Nephron progenitor cell (in vitro differentiated cells): ENCODE measurements at places on chromosomes 7 and 10.
A peak's percentile ranks its signal among the peaks of the same experiment; 100 is the strongest.

DNA sequence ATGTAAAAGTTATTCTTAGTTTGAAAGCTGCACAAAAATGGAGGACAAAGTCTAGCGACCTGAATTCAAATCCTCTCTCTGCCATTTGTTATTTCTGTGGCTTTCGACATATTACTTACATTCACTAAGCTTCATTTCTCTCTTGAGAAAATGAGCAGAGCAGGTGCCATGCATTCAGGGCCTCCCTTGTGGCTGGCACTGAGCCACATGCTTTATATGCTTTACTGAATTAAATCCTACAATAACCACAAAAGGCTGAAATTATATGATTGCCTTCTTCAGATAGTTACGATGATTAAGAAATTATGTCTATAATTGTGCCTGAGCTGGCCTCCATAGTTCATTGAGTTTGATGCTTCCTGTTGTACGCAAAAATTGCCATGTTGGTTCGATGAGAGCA lies 98.7 kb downstream of the NPSR1 start:
- no peak overlapping the region for H3K27ac ChIP-seq
- H3K27me3 ChIP-seq: no peaks in the 10 kb centered on the region
- no peaks in the 10 kb centered on the region for H3K36me3 ChIP-seq
- no peak overlapping the region for H3K4me3 ChIP-seq
- H3K4me1 ChIP-seq: peaks cover 6% of the 10 kb centered on the region
- no peak for DNase-seq

DNA sequence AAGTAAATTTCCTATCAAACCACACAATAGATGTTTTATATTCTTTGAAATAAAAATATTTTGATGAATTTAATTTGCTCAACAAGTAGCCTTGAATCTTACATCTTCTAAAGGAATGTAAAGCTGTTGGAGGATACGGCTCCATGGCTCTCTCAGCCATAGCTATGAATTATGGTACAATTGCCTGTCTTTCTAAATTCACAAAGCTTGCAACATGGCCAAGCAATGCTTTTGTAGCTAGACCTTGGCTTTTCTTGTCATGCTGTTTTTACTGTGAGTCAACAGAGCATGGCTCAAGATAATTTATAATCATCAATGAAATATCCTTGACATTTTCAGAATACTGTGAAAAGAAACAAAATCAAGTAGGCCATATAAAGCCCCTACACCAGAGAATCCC lies 286.7 kb downstream of the CACNA2D1 start:
- H3K36me3 ChIP-seq: peaks cover 40% of the 10 kb centered on the region
- H3K4me3 ChIP-seq: peak overlapping the region; percentile 49
- H3K4me1 ChIP-seq: peaks cover 82% of the 10 kb centered on the region
- H3K27me3 ChIP-seq: peaks cover 1% of the 10 kb centered on the region
- peak; percentile 9 for DNase-seq
- peak overlapping the region; percentile 96 for H3K27ac ChIP-seq

GRCh38 chr10:102419269-102420180 lies 940 bp upstream of the PSD start:
- H3K4me3 ChIP-seq: peak overlapping the region; percentile 98
- DNase-seq: peak; percentile 91
- no peaks in the 10 kb centered on the region for H3K36me3 ChIP-seq

- H3K36me3 ChIP-seq: peaks cover 20% of the 10 kb centered on the region
- peak; percentile 68 for DNase-seq
- peak overlapping the region; percentile 99 for H3K4me3 ChIP-seq
- peaks cover 8% of the 10 kb centered on the region for H3K27me3 ChIP-seq
- H3K4me1 ChIP-seq: peaks cover 72% of the 10 kb centered on the region
- H3K27ac ChIP-seq: peak overlapping the region; percentile 75
Measured at GRCh38 chr10:21516242-21517131, 9.0 kb downstream of the SKIDA1 start.

DNA sequence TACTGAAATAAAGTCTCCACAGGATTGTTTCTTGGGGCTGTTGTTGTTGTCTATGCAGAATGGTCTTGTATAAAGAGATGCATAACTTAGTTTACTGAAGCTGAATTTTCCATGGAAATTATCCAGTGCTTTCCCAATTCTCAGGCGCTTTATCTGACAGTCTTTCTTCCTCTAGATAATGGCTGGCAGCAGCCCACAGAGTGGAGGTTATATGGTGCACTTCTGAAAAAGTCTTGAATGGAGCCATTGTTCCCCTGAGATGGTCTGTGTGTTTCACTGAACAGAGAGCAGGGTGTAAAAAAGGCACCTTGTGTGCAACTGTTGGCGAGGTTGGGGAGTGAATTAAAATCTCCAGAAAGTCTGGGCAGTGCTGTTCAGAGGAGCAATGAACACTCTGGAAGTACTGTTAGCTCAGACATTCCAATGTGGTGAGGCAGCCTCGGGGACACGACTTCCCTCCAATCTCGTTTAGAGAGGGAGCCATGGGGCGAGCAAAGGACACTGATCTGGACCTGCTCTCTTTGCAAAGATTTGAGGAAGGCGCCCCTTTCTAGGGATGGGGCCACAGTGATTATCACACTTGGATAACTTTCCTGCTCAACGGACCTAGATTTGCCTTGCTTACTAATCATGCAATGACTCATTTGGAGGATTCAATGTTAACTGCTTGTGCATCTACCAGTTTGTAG lies 2.0 kb upstream of the PLCE1 start:
- H3K27me3 ChIP-seq: peaks cover 56% of the 10 kb centered on the region
- peak; percentile 15 for DNase-seq
- H3K4me1 ChIP-seq: peaks cover 32% of the 10 kb centered on the region
- H3K4me3 ChIP-seq: peak overlapping the region; percentile 20

- peaks cover 7% of the 10 kb centered on the region for H3K4me1 ChIP-seq
- no peak overlapping the region for H3K27ac ChIP-seq
- H3K36me3 ChIP-seq: no peaks in the 10 kb centered on the region
Measured at GRCh38 chr10:106559442-106559841, 605.1 kb downstream of the SORCS1 start.

GRCh38 chr10:98486421-98486820 lies 39.7 kb upstream of the HPS1 start:
- no peak overlapping the region for H3K4me3 ChIP-seq
- no peak overlapping the region for H3K27ac ChIP-seq
- peaks cover 24% of the 10 kb centered on the region for H3K4me1 ChIP-seq
- peaks cover 5% of the 10 kb centered on the region for H3K36me3 ChIP-seq
- H3K27me3 ChIP-seq: no peaks in the 10 kb centered on the region

- no peak overlapping the region for H3K27ac ChIP-seq
- H3K27me3 ChIP-seq: no peaks in the 10 kb centered on the region
- H3K4me1 ChIP-seq: peaks cover 36% of the 10 kb centered on the region
- no peak for DNase-seq
Measured at GRCh38 chr10:88236121-88236743, 346.9 kb downstream of the RNLS start.

DNA sequence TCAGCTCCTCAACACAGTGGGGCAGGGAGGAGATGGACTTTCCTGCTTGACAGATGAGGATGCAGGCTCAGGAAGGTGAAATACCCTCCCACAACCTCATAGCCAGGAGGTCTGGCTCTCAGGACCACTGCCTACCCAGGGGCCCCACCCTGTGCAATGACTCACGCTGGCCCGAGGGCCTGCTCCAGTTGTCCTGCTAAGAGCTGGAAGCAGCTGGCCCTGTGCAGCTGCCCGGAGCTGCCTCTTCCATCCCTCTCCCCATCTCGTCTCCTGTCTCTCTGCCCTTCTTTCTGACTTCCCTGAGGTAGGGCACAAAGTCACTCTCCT lies 123.9 kb downstream of the ZMIZ1 start:
- no peak overlapping the region for H3K27ac ChIP-seq
- H3K27me3 ChIP-seq: no peaks in the 10 kb centered on the region
- H3K4me3 ChIP-seq: no peak overlapping the region
- peaks cover 73% of the 10 kb centered on the region for H3K4me1 ChIP-seq
- no peak for DNase-seq

- H3K27me3 ChIP-seq: no peaks in the 10 kb centered on the region
- H3K27ac ChIP-seq: no peak overlapping the region
- H3K4me1 ChIP-seq: peaks cover 4% of the 10 kb centered on the region
- no peak overlapping the region for H3K4me3 ChIP-seq
- no peak for DNase-seq
- peaks cover 13% of the 10 kb centered on the region for H3K36me3 ChIP-seq
Measured at GRCh38 chr7:27782849-27783248, 42.9 kb downstream of the TAX1BP1 start.

GRCh38 chr10:22704942-22705341 lies 9.4 kb downstream of the PIP4K2A start:
- H3K36me3 ChIP-seq: peaks cover 17% of the 10 kb centered on the region
- no peak overlapping the region for H3K4me3 ChIP-seq
- H3K27me3 ChIP-seq: peaks cover 2% of the 10 kb centered on the region

DNA sequence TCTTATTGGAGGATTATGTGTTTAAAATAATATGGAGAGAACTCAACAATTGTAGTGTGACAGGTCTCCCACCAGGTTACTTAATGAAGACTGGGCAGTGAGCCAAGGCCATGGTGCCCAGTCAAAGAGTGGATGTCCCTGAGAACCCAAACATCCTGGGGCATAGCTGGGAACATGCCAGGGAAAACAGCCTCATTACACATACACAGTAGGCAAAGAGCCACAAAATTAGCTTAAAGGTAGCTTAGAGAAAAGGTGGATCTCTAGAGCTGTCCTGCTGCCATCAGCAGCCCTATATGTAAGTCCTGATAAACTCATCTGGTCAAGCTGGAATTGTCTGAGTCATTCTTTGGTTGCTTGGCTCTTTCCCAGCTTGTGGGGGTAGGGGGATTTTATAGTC lies 287.8 kb downstream of the PHF14 start:
- no peak overlapping the region for H3K27ac ChIP-seq
- H3K4me1 ChIP-seq: no peaks in the 10 kb centered on the region
- no peak for DNase-seq
- H3K4me3 ChIP-seq: no peak overlapping the region
- H3K27me3 ChIP-seq: peaks cover 2% of the 10 kb centered on the region

GRCh38 chr10:88499569-88500470 lies 83.3 kb downstream of the RNLS start:
- H3K4me3 ChIP-seq: no peak overlapping the region
- H3K36me3 ChIP-seq: no peaks in the 10 kb centered on the region
- no peak overlapping the region for H3K27ac ChIP-seq
- DNase-seq: no peak
- no peaks in the 10 kb centered on the region for H3K4me1 ChIP-seq
- no peaks in the 10 kb centered on the region for H3K27me3 ChIP-seq

DNA sequence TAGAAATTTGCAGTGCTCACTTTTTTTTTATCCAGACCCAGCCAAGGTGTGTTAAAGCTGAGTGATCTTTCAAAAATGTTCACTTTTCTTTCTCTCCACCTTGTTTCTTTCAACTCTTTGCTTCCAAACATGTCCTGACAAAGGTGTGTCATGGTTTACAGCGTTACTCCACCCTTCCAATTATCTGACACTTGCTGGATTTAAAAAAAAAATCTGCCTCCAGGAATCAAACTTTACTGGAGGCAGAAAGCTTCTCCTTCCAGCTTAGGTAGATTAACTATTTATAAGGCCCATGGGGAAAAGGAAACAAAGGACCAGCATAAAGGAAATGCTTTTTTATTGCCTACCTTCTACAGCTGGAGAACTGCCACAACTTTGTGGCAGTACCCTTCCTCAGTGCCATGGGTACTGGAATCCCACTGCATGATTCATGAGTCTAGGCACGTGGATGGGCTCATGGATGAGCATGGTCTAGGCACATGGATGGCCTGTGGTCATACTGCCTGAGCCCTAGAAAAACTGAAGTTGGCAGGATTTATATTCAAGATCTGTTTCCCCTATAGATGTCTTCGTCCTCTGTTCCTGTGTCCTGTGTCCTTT lies at the start of gene COL17A1:
Gene COL17A1, minus strand, starts transcription at position 80 of the 600 bp plus-strand sequence. CDS start 5,207 bp downstream, outside the sequence.
- no peaks in the 10 kb centered on the region for H3K36me3 ChIP-seq
- no peaks in the 10 kb centered on the region for H3K27me3 ChIP-seq
- H3K4me3 ChIP-seq: no peak within 1 kb of the TSS
- peak within 1 kb of the TSS; percentile 20 for H3K27ac ChIP-seq
- peaks cover 50% of the 10 kb centered on the region for H3K4me1 ChIP-seq

DNA sequence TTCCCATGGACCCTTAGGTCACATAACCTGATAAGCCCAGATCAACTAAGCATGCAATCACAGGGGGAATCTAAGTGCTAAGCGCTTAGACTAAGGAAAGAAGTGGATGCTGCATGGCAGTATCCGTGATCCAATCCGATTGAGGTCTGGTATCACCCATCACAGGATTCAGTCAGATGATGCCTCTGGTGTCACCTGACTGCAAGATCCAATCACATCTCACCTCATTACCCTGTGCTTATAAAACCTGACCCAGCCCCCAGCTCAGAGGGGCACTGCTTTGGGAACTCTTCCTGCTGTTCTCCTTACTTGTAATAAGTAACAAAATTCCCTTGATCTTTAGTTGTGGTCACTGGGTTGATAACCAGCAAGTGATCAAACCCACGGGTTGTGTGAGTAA lies 84.7 kb upstream of the TMEM168 start:
- no peak overlapping the region for H3K4me3 ChIP-seq
- no peaks in the 10 kb centered on the region for H3K27me3 ChIP-seq
- peaks cover 7% of the 10 kb centered on the region for H3K4me1 ChIP-seq
- peaks cover 73% of the 10 kb centered on the region for H3K36me3 ChIP-seq
- H3K27ac ChIP-seq: no peak overlapping the region

DNA sequence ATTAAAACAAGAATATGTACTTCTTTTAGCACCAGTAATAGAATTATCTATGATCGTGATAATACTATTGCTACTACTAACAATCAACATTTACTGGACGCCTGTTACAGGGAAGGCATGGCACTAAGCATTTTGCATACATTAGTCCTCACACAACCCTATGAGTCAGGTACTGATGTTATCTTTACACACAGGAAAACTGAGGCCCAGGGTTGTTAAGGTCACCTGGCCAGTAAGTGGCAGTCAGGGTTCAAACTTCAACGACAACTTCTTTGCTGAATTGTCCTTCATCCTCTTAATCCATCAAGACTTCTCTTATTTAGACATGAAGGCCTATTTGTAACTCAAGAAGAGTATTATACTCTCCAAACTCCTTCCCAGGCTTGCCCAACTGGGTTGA lies 41.9 kb upstream of the ACSL5 start:
- DNase-seq: no peak
- H3K27ac ChIP-seq: no peak overlapping the region
- H3K4me3 ChIP-seq: no peak overlapping the region
- H3K27me3 ChIP-seq: peaks cover 17% of the 10 kb centered on the region

DNA sequence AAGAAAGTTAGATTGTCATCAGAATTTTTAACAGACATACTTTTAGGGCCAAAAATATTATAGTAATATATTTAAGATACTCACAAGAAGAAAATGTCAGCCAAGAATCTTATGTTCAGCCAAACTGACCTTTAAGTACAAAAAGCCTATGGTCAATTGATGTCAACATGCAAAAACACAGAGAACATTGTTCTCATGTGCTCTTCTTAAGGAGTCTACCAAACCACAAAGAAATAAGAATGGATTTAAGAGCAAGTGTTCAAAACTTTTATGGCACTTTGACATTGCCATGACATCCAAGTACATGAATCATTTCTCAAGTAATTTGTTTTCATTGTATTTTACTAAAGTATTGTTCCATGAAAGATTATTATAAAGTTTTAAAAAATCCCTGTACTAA lies 180.4 kb downstream of the TMEM26 start:
- H3K36me3 ChIP-seq: no peaks in the 10 kb centered on the region
- no peaks in the 10 kb centered on the region for H3K4me1 ChIP-seq
- H3K4me3 ChIP-seq: no peak overlapping the region

GRCh38 chr7:7719236-7719635 lies 829 bp upstream of the RPA3 start:
- peaks cover 9% of the 10 kb centered on the region for H3K36me3 ChIP-seq
- H3K4me3 ChIP-seq: no peak overlapping the region
- H3K27ac ChIP-seq: no peak overlapping the region
- no peaks in the 10 kb centered on the region for H3K4me1 ChIP-seq
- DNase-seq: no peak
